ENCODE measurements at places on chromosomes 16 and 17.
A peak's percentile ranks its signal among the peaks of the same experiment; 100 is the strongest.

DNA sequence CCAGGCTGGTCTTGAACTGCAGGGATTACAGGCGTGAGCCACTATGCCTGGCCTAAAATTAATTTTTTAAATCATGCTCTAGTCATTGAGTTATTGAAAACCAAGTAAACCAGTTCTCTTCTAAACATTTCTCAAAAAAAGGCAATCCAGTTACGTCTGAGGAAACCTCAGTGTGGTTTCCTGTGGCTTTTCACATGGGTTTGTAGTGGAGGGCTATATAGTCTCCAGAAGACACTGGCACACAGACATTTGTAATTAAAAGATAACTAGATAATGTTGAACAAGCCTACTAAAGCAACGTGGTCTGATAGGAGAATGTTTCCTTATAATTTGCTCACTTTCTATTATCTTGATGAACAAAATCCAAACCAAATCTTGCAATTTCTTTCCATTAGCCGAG is 5.2 kb upstream of the TOB1 start:
- DNase-seq: no peak

DNA sequence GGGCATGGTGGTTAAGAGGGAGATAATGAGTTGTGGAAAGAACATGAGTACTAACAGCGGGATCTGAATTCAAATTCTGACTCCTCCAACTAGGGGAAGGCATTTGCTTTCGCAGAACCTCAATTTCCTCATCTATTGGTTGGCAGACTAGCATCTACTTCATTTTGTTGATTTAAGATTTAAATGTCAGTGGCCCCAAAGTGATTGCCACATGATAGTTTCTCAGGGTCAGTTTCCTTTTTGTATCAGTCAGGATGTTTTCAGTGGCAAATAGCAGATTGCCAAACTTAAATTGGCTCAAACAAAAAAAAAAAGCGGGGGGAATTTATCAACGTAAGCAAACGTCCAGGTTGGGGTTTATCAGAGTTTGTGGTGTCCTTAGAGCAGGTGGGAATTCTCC is 25.1 kb upstream of the NOS2 start:
- DNase-seq: no peak

GRCh38 chr17:75950855-75951554 is 10.2 kb upstream of the FBF1 start:
- no peak for DNase-seq

DNA sequence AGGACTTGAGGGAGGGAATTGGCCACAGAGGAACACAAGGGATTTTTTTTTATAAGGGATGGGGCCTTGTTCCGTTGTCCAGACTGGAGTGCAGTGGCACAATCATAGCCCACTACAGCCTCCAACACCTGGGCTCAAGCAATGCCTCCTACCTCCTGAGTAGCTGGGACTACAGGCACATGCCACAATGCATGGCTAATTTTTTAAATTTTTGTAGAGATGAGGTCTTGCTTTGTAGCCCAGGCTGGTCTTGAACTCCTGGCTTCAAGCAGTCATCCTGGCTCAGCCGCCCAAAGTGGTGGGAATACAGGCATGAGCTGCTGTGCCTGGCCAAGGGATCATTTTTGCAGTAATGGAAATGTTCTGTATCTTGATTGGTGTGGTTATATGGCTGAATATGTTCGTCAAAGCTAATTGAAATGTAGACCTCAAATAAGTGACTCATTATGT is 56.9 kb downstream of the VMP1 start:
- no peak for DNase-seq

DNA sequence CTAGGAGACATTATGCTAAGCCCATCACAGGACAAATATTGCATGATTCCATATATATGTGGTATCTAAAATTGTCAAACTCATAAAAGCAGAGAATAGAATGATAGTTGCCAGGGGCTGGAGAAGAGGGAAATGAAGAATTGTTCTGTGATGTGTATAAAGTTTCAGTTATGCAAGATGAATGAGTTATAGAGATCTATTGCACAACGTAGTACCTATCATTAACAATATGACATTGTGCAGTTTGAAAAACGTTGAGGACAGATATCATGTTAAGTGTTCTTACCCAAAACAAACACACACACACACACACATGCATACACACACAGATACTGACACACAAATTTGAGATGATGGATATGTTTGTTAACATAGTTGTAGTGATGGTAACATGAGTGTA is 871.6 kb upstream of the GOT2 start:
- no peak for DNase-seq

GRCh38 chr16:89921131-89921701 is 1.9 kb upstream of the TUBB3 start:
- no peak for DNase-seq

- DNase-seq: no peak
Observed at GRCh38 chr16:88131256-88131655, 180.0 kb downstream of the BANP start.

DNA sequence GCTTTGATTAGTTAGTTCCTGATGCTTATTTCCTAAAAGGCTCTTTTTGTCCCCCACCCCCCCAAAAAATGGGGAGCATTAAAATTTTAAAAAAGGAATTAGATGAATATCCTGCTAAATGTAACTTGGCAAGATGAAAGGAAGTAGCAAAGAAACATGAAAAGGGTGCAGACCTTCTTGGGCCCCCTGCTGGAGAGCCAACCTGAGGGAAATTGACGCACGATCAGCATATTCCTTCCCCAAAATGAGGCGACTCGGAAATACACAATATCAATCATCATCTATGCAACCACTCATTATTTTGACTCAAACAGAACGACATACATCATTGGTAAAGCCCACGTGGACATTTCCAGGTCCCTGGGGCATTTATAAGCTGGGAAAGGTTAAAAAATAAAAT is 59.7 kb downstream of the GRIN2A start:
- no peak for DNase-seq

DNA sequence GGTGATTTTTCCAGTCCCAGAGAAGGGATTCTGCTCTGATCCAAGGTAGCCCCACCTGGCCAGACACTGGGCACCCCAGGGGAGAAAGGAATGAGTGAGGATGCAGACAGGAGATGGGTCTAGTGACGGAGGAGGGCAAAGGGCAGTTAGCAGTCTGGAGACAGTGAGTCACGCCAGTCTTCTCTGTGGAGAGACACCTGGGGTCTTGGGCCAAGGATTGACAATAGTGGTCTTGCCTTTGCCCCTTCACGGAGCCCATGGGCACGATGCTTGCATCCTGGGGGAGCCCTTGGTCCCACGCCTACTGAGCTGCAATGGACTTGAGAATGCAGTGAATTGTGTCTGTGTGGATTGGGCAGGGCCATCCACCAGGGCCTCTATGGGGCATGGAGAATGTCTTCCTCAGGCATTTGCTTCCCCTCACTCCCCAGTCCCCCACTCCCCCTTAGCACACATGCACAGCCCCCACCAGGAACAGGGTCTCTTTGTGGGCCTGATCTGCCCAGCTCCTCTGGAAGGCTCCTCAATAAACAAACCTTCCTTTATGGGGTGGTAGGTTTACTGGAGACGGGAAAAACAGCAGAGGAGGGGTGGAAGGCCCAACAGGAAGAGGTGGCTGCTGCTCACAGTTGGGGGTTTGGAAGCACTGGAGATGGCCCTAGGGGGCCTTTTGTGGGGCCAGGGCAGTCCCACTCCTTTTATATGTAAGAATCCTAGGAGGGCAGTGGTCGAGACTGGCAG is 1.4 kb downstream of the CHAD start:
- DNase-seq: no peak

DNA sequence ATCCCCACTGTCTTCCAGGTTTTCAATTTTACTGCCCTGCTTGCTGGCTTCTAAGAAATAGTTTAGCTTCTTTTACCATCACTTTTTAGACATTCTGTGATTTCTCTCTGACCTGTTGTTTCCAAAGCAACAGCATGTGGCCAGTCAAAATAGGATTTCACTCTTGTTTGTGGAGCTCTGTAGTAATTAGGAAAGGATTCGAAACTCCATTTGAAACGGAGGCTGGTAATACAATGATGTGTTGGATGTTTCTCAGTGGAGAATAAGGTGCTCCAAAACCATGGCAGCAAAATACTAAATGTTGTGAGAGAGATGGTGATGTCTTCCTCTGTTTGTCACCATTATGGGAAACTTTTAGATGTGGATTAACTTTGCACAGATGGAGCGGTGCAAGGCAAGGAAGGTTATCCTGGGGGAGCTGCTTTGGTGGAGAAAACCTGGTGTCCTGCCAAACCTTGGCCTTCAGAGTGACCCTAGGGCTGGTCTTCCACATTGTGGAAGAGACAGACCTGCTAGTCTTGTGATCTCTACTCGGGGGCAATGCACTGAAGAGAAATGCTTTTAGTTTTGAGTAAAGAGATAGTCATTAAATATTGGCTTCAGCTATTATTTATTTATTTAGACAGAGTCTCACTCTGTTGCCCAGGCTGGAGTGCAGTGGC is 79.4 kb downstream of the PRKCA start:
- DNase-seq: no peak

GRCh38 chr17:68780596-68780995 is 174.6 kb downstream of the ABCA8 start:
- no peak for DNase-seq

- DNase-seq: no peak
Observed at GRCh38 chr17:69246726-69247375, 18.2 kb upstream of the ABCA10 start.

GRCh38 chr17:76385892-76386786 is 1.7 kb downstream of the SPHK1 start:
- peak; percentile 66 for DNase-seq

- no peak for DNase-seq
Observed at GRCh38 chr17:2751491-2751890, 2.0 kb upstream of the CCDC92B start.

DNA sequence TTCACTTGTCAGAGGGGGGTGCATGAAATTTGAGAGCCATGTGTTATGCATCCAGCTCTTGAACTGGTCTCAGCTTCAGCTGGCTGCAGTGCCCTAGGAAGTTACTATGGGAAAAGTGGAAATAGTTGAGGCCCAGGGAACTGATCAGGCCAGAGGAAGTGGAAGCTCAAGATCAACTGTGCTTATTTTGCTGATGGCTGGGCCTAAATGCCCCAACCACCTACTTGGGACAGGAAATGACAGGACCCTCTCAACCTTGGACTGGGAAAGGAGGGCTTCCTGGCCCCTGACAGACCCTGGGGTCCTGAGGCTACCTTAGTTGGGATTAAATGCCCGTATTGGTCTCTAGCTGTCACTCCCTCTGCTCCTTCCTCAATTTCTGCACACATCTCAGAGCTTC is 1.2 kb upstream of the TAOK2 start:
- DNase-seq: no peak

GRCh38 chr17:17929655-17930380 is 42.4 kb downstream of the TOM1L2 start:
- DNase-seq: no peak

- DNase-seq: no peak
Observed at GRCh38 chr17:73255671-73256181, 6.0 kb downstream of the CPSF4L start.

DNA sequence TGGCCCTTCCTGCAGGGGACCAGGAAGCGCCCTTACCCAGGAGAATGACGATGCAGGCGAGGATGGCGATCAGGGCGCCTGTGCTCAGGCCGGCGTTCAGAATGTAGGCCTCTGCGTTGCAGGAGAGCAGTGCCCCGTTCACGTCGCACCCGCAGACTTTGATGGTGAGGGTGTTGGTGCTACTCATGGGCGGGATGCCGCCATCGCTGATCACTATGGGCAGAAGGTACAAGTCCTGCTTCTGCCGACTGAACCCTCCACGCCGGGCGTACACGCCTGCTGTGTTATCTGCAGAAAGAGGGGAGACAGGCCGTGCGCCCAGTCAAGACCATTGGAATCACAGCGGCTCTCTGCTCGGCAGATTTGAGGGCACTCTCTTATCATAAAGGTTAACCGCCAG is 171.1 kb downstream of the CDH11 start:
- no peak for DNase-seq

GRCh38 chr17:42804918-42805367 is 6.3 kb downstream of the CNTD1 start:
- DNase-seq: no peak

GRCh38 chr17:15213381-15214087 is 51.6 kb downstream of the PMP22 start:
- DNase-seq: no peak

DNA sequence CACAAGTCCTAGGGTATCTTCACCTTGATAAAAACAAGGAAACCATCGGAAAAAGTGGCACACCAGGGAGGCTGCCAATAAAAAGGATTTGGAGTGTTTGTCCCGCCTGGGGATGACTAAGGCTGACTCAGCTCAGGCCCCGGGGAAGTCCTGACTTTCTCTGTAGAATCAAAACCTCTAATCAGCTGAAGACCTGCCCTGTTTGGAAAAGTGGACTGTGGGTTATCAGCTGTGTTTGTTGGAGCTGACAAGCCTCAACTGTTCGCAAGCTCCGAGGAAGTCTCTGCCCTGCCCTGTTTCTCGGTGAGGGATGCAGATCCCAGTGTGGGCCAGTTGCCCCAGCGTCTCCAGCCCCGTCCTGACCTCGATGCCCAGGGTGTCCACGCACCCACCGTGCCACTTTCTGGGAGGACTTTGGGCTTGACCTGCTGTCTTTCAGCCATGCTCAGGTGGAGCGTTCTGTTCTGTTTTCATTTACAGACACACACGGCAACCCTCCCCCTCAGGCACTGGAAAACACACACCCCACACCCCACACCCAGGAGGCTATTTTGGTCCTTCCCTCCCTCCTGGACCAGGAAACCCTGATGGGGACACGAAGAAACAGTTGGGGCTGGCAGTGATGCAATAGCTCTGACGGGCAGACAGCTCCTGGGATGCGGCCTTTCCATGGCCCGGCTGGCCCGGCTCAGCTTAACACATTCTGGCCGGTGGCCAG is 27.6 kb upstream of the PITPNA start:
- DNase-seq: no peak

GRCh38 chr16:9176547-9177418 is 85.3 kb downstream of the HAPSTR1 start:
- no peak for DNase-seq

GRCh38 chr17:65294181-65294719 is 157.1 kb downstream of the RGS9 start:
- peak; percentile 26 for DNase-seq

DNA sequence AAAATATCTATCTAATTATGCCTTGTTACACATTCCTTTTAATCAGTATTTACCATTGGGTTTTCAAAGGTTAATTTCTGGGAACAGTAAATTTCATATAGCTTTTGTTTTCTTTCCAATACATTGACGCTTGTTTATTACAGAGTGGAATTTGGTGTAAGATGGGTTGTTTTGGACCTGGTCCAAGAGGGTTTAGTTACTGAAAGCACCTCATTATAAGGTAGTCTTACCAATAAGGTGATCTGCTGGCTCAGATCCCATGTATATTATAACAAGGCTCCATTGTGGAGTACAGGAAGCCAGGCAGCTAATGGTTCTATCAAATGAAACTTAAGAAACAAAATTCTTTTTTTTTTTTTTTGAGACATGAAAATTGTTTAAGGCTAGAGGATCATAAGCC is 87.3 kb upstream of the NACA2 start:
- DNase-seq: no peak

DNA sequence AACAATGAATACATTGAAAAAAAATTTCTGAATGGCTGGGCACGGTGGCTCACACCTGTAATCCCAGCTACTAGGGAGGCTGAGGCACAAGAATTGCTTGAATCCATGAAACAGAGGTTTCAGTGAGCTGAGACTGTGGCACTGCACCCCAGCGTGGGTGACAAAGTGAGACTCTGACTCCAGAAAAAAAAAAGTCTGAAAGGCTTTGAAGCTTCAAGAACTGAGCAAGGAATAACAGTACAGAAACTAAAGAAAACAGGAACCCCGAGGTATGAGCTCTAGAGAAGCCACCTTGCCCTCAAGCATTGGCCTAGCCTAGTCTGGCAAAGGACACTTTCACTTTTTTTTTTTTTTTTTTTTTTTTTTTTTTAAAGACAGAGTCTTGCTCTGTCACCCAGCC is 45.0 kb downstream of the TEX2 start:
- DNase-seq: no peak

Measured in stimulated activated CD4-positive, alpha-beta T cell treated with anti-CD3 and anti-CD28 coated beads, Interleukin-15, amount 100 ng/mL, for 1 hour (primary cell).